ENCODE measurements at places on chromosomes 12 and 14. TPM values are rescaled to one million over a fixed set of nuclear protein-coding genes. Genes with fewer than 3 reads are reported as not detected.

The OVCH1 gene
- not detected for total RNA-seq

DNA sequence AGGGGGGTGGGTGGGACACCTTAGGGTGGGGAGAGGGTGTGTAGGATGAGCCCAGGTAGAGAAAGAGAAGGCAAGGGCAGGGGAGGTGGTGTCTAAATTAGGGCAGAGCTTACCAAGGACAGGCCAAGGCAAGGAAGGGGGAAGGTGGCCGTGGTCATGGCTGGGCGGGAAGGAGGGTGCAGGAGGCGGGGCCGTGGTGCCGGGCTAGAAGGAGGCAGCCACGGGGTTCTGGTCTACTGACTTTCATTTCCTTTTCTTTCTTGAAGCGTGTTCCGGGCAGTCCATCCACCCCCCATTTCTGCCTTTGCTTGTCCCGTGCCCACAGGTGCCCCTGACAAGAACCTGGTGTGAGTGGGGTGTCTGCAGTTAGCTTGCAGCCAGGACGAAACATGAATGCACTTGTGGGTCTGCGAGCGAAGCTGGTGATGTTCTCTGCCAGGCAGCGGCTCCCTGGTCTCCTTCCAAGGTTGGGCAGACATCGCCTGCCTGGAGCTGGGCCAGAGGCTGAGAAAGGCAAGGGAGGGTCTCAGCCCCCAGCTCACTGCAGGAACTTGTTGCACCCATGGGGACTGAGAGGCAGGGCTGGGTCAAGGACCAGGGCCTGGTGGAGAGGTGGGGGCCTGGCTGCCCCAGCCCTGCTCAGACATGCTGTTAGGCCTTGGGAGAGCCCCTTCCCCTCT is 58.2 kb downstream of the KIF26A start:
- H3K27ac ChIP-seq, result no peak overlapping the region
- H3K27me3 ChIP-seq, result no peaks in the 10 kb centered on the region
- no peaks in the 10 kb centered on the region for H3K36me3 ChIP-seq
- H3K4me3 ChIP-seq, result no peak overlapping the region

- H3K27me3 ChIP-seq, result no peaks in the 10 kb centered on the region
- no peaks in the 10 kb centered on the region for H3K36me3 ChIP-seq
- no peaks in the 10 kb centered on the region for H3K4me1 ChIP-seq
Measured at GRCh38 chr12:54172168-54172567, 16.6 kb downstream of the SMUG1 start.

DNA sequence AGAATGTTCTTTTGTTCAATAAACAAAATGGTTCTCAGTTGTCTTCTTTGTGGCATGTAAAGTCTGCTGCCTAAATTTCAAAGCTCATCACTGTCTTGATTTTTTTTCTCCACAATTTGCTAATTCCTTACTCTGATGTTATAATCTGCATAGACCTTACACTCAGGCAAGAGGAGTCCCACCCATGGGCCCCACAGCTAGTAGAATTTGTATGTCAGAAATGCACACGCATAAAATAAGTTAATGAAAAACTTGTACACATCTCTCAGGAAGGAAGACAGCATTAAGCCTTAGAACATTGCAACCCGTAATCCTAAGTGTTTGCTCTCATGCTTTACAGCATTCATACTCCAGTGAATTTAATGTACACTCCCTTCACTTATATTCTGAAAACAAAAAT is 280.8 kb downstream of the ATXN7L3B start:
- H3K4me1 ChIP-seq, result no peaks in the 10 kb centered on the region
- H3K4me3 ChIP-seq, result no peak overlapping the region
- DNase-seq, result no peak
- H3K27me3 ChIP-seq, result no peaks in the 10 kb centered on the region

DNA sequence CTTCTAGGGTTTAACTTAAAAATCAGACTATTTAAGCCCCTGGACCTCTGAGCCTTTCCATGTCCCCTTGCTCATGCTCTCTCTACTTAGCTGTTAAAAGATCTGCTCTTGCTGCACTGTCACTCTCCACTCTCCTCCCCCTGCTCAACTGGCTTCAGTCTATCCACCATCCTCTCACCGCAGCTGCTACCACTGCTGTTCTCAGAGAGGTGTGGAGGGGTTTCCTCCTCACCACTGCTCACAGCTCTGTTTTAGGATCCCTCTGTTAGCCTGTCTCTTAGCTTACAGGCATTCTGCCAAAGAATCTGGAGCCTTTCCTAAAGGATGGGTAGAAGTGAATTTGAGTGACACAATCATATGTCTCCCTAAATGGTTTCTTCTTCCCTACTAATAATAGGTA is 43.7 kb upstream of the ATP2B1 start:
- no peak overlapping the region for H3K4me3 ChIP-seq
- no peaks in the 10 kb centered on the region for H3K27me3 ChIP-seq
- no peak for DNase-seq
- H3K4me1 ChIP-seq, result peaks cover 28% of the 10 kb centered on the region
- no peaks in the 10 kb centered on the region for H3K36me3 ChIP-seq

GRCh38 chr12:24608637-24609285 is 340.1 kb downstream of the BCAT1 start:
- DNase-seq, result no peak
- H3K27me3 ChIP-seq, result no peaks in the 10 kb centered on the region
- 0 out of 2 replicates have a peak, but pooled peaks cover 7% of the 10 kb centered on the region for H3K4me1 ChIP-seq
- no peaks in the 10 kb centered on the region for H3K36me3 ChIP-seq
- no peak overlapping the region for H3K4me3 ChIP-seq

The SYNDIG1L gene
- total RNA-seq, result not detected

The DTX1 gene
- total RNA-seq, result not detected

The HOXC10 gene
- total RNA-seq, result 4.5 TPM

Data from Caco-2 (cell line).